ENCODE measurements at places on chromosomes 5 and 9.

DNA sequence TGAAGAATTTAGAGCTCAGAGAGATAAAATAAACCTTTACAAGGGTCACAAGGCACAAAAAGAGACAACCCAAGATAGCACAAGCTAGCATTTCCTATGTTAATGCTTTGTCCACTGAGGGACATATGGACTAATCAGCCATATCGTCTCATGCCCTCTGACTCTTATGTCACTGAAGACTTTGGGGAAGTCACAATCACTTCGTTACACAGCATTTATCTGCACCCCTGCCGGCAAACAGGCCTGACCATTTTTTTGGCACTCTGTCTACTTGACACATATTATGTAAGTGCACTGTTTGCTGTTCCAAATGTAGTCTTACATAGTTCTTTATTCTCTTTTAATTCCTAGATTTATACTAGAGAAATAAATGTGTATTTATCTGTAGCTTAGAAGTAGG lies 13.9 kb upstream of the BNC2 start:
- DNase-seq: no peak

- no peak for DNase-seq
Observed at GRCh38 chr9:106038266-106039001, 344.1 kb downstream of the TMEM38B start.

DNA sequence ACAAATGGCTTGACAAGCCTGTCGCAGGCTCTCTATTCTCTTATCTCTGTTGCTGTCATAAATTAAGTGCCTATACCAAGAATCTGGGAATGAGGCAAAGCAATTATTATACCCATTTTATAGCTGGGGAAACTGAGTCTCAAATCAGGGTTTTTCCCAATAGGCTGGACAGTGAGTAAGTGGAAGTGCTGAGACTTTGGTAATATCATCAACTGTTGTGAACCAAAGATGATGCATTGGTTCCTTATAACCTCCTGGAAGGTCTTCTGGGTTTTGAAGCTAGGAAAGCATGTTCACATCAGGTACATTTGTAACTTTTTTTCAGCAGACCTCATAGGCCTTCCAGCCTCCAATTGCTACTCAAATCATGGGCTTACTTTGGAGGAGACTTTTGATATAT lies 25.6 kb upstream of the ZCCHC7 start:
- DNase-seq: no peak

DNA sequence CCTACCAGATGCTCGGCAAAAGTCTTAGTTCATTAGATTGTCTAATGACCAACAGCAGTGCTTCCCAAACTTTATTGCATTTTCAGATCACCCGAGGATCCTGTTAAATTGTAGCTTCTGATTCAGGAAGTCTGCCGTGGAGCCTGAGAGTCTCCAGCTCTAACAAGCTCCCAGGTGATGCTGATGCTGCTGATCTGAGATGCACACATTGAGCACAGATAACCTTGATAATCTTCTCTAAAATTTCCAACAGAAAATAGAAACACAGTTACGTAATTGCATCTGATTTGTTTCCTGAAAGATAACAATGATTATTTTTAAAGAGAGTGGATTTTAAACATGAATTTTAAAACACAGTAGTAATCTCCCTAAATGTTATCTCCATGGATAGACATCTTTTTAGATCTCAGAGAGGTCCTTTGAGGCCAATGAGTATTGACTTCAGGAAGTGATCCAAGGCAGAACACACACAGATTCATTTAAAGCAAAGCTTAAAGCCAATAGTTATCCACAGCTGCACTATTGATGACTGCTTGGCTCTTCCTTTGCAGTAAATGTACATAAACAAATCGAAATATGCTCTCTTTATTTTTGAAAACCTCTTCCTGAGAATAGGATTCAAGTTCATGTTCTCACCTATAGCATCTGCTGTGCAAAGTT lies 122.8 kb upstream of the TNPO1 start:
- no peak for DNase-seq

DNA sequence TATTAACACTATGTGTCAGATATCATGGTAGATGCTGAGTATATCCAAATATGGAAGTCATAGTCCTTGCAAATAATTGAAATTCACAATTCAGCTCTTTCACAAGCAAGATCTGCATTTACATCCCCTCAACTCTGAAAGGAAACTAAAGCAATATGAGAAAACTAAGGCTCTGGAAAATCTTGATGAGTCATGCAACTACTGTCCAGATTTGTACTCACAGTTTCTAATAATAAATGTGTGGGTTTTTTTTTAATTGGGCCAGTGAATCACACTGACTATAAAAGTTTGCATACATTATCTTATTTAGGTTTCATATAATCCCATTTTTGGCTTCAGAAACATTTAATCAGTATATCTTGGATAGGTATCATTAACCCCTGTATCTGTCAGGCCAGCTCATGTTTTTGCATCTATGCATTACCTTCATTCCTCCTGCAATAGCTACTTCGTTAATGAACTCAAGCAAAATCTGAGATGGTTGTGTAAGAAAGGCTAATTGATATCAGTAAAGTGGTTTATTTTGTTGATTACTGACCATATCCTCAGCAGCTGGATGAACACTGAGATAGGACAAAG lies 58.7 kb upstream of the PRR16 start:
- DNase-seq: no peak

DNA sequence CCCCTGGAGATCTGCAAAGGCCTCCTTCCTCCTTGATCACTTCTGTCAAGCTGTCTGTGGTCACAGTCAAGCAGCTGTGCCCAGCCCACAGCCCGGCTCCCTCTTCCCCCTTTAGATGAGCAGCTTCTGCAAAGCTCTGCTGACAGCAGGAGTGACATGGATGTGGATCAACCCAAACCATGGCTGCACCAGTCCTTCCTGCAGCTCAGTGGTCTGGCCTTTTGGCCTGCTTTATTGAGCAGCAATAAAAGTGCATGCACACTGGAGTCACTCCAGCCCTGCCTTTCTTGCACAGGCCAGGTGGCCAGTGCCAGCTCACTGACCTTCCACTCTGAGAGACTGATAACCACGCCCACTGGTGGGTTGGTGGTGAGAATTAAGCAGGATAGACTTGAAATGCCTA lies 91.3 kb upstream of the OTULINL start:
- no peak for DNase-seq

GRCh38 chr5:17944046-17944445 lies 309.8 kb downstream of the TAF11L14 start:
- peak; percentile 81 for DNase-seq
